Stimulated activated CD4-positive, alpha-beta T cell treated with anti-CD3 and anti-CD28 coated beads, Interleukin-4, amount 100 ng/mL, for 1 hour (primary cell): ENCODE measurements at places on chromosomes 11 and 22.

DNA sequence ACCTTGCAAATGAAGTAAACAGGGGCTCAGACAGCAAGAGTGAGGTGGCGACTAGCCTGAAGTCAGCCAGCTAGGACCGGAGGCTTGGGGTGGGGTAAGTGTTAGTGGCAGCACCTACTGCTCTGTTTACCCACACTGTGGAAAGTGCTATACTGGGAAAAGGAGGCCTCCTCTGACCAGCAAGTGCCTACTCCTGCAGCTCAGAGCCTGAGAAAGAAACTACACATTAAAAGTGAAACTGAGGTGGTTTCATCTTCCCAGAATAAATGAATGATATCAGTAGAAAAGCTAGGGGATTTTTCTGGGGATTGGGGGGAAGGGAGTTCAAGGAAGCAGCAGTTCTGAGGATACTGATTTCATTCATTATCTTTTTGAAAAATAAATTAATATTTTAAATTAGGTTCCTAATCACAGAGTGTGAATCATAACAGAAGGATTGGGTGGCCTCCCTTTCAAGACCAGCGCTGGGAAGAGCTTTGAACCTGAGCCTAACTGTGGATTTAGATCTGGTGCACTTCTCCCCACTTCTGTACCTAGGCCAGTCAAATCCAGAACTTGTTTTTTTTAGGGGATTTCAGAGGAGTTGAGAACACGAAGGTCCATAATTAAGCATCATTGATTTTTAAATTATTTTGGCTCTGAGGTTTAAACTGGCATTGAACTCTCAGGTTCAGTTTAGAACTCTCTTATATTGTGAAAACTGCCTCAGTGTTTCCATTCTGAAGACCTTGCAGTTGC lies 48.1 kb upstream of the GRAMD1B start:
- DNase-seq, result peak; percentile 15

- no peak for DNase-seq
These were observed 101.3 kb downstream of the PDHX start for GRCh38 chr11:35017528-35018342.

GRCh38 chr22:20271114-20271994 lies 3.2 kb upstream of the RTN4R start:
- DNase-seq, result no peak

GRCh38 chr11:1130276-1131032 lies 27.3 kb upstream of the MUC5AC start:
- DNase-seq, result no peak

- DNase-seq, result no peak
These were observed 30.0 kb downstream of the PRR14L start for GRCh38 chr22:31719850-31720471.

- DNase-seq, result no peak
These were observed 7.3 kb downstream of the NAV2 start for GRCh38 chr11:19719960-19720359.

DNA sequence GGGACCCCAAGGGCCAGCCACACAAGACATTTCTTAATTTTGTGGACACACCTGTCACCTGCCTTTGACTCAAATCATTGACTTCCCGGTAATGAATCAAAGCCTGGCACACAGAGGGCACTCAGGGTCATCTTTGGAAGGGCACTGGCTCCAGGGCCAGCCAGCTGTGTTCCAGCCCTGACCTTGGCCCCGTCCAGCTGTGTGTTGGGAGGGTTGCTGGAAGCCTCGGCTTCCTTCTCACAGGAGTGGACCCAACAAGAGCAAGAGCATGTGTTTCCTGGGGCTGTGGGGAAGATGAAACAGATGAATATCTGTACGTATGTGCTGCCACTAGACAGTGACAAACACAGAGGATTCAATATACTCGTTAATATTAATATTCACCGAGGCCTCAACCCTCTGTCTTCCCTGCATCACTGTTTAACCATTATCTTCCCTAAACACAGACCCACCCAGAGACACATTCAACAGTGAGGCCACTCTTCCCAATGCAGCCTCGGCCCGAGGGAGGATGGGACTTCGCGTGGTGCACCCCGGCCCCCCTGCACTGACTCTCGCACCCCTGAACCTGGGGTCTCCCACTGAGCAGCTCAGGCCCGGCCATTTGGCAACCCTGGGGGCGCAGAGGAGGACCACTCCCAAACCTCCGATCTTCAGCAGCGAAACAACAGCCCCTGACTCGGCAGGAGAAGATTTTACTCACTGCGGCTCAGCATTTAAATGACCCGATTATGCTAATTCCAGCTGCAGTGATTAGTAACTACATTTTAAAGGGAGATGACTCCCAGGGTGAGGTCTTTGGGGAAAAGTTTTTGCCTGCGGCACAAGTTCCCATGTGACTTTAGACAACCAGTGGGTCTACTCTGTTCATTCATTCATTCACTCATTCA lies 45.7 kb downstream of the PHF21B start:
- DNase-seq, result no peak

DNA sequence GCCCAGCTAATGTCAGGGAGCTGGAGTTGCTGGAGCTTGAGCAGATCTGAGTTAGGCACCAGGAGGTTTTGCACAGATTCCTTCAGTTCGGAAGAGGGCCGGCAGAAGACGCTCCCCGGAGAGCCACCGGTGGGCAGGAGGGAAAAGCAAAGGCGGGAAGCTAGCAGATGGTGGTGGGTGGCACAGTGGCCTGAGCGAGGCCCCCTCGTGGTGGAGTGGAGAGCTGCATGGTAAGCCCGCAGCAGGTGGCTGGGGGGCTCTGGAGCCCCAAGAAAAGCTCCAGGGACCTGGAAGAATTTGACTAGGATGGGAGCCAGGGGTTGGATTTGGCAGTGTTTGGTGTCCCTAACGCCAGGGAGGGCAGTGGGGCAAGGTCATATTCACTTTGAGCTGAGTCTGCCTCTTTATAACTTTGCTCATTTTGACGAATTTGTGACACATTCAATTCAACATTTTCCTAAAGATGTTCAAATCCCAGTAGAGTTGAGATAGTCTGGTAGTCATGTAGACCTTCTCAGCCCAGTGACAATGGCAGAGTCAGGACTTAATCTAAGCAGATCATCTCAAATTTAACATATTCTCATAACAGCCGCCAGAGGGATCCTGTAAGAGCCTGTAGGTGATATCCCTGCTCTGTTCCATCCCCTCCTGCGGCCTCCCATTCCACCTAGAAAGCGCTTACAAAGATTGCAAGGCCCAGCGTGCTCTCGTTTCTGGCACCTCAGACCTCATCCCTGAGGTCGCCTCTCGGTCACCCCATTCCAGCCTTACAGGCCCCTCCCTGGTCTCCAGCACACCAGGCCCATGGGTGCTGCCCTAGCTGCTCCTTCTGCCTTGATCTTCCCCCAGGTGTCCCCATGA lies 57.9 kb downstream of the TRIM29 start:
- peak; percentile 21 for DNase-seq

GRCh38 chr11:4041731-4042391 lies 52.7 kb upstream of the RRM1 start:
- no peak for DNase-seq

DNA sequence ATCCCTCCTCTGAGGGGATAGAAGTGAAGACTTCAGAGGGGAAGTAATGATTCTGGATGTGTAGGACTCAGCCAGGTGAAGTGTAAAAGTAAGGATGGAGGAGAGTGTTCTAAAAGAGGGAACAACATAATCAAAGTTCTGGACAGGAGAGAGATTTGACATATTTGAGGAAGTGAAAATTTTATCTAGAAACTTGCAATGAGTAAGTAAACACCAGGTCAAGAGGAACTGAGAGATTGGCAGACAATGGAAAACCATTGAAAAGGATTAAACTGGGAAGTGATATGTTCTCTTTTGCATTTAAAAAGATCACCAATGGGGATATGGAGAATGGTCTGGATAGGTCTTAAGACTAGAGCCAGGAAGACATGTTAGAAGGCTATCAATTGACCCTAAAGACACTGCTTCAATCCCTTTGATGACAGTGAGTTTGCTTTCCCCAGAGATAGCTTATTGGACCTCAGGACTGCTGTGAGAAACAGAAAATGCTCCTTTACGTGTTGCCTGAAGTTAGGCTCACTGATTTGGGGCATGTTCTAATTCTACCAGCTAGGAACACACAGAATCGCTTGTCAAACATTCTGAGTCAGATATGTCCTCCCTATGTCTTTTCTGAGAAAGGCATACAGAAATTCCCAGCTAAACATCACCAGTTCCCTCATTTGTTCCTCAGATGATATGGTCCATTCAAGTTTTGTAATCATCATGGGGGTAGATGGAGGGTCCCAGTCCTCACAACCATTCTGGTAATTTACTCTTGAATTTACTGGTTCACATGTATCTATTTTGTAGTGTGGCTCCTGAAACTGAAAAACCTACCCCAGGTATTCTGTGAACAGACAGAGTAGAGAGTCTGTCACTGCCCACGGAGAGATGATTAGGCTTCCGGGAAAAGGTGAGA lies 144.9 kb downstream of the MAML2 start:
- DNase-seq, result no peak

DNA sequence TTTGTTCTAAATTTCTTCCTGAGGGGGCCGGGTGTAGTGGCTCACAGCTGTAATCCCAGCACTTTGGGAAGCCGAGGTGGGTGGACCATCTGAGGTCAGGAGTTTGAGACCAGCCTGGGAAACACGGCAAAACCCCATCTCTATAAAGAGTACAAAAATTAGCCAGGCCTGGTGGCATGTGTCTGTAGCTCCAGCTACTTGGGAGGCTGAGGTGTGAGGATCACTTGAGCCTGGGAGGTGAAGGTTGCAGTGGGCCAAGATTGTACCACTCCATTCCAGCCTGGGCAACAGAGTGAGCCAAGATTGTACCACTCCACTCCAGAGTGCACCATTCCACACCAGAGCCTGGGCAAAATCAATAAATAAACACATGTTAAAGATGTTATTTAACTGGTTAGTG lies 20.6 kb upstream of the TOP3B start:
- DNase-seq, result no peak

DNA sequence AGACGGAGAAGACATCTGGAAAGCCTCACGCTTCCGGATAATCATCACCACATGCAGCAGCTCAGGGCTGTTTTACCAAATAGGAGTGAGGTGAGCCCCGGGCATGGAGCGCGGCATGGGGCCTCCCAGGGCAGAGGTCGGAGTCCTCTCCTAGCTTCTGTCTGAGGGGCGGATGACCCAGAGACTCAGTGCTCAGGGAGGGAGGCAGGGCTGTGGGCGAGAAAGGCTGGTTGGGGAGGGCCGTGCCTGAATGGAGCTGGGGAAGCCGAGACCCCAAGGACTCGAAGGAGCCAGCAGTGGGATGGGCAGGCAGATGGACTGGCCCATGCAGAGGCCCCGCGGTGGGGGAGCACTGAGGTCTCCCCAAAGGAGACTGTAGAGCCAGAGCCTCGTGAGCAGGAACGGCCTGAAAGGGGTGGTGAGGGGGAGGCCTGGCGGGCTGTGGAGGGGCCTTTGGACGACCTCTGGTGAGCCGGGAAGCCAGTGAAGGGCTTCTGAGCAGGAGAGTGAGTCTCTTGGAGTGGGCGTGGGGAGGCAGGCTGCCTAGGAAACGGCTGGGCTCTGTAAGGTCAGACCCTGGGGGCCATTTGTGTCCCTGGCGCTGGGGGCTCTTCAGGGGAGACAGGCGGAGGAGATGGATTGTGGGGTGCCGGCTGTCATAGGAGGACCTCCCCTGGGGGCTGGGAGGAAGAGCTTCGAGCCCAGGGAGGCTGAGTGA lies 24.7 kb upstream of the PANX2 start:
- no peak for DNase-seq

GRCh38 chr22:47154621-47155081 lies 392.2 kb downstream of the TBC1D22A start:
- no peak for DNase-seq

- no peak for DNase-seq
These were observed 20.1 kb downstream of the TOLLIP start for GRCh38 chr11:1289211-1289935.

GRCh38 chr11:129703846-129704245 lies 111.8 kb upstream of the TMEM45B start:
- DNase-seq, result no peak

GRCh38 chr11:120391292-120391691 lies 55.1 kb downstream of the ARHGEF12 start:
- DNase-seq, result no peak

GRCh38 chr22:35071784-35072183 lies 5.8 kb downstream of the ISX start:
- no peak for DNase-seq

DNA sequence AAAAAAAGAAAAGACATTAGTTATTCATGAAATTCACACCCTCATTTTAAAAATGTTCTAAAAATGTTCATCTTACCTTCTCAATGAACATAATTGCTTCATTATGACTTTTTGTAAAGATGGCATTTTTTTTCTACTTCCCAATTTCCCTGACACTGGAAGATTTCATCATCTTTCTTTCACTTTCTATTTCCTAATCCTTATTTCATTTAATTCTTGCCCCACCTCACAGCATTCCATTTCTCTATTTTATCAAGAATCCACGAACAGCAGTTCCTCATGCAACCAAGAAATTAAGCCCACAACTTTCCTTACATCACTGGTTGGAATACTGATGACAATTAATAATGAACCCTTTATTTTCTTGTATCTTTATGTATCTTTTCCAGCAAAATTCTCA lies 1.9 kb downstream of the PATL1 start:
- no peak for DNase-seq

DNA sequence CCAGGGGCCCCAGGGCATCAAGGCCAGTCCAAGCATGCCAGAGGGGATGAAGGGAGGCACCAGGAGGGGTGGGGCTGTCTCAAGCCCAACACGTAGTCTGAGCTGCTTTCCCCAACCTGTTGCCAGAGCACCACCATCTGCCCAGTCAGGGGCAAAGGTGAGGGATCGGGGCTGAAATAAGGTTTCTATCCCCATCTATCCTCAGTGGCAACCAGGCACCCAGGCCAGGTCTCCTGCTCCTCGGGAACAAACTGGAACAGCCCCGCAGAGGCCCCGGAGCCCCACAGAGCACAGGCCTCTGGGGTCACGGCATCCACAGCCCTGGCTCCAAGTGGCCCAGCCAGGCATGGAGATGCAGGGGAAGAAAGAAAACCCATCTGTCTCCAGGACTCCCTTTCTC lies 19.3 kb downstream of the STARD10 start:
- DNase-seq, result no peak

DNA sequence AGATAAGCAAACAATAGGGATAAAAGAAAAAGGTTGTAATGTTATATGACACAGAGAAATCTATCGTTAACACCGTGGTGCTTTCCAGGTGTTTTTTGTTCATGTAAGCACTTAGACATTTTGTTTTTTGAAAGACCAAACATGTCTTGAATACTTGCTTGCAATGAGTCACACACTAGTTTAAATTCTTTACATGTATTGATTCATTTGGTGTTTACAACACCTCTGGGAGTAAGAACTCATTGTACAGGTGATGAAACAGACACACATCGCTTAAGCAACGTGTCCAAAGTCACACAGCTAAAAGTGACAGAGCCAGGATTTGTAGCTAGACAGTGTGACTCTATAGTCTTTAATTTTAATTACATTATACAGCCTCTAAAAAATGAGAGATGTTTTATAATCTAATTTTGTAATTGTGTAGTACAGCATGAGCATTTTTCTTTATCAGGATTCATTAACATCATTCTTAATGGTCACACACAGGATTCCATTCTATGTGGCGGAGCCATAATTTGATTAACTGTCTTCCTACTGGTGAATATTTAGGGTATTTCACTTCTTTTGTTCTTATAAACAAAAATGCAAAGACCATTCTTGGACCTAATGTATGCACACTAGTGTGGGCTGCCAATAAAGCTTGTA lies 148.8 kb downstream of the DBX1 start:
- DNase-seq, result no peak
